NB4 (cell line): ENCODE measurements at places on chromosomes 12 and 14.

DNA sequence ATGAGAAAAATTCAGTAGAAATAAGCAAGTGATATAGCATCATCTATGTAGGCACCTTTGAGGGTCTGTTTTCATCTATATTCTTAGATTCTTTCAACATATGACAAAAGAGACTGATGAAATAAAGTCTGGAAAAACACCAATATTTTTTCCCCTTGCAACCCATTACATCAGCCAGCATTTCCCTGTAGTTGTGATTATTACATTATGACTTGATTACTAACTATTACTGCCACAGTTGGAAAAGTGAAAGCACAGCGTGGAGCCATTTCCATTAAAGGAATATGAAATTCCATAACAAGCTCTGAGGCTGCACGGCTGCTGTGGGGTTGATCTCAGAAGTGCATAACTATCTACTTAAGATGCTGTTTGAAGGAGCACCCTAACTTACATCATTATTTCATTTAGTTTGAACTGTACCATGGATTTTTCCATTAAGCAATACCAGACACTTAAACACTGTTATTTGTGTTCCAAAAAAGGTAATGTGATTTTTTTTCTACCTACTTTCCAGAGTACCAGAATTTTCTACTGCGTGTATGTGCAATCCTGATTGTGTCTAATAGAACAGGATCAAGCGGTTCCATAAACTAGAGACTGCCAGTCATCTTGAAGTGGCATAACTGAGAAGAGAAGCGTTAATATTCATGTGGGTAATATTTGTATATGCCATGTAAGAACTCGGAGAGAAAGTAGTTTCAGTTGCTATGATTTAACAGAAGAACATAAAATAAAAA lies 405.5 kb downstream of the MDGA2 start:
- DNase-seq = no peak

DNA sequence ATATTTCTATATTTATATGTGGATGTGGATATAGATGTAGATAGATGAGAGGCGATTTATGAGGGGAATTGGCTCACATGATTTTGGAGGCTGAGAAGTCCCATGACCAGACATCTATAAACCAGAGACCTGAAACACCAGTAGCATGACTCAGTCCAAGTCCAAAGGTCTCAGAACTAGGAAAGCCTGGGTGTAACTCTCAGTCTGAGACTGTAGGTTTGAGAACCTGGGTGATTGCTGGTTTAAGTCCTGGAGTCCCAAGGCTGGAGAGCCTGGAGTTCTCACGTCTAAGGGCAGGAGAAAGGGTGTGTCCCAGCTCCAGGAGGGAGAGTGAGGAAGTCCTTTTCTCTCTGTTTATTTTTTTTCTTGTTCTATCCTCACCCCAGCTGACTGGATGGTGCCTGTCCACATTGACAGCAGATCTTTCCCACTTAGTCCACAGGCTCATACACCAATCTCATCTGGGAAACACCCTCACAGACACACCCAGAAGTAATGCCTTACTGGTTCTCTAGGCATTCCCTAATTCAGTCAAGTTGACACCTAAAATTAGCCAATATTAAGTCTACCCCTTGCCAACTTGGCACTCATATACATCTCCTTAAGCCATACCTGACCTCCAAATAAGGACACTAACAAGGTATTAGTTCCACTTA lies 45.4 kb downstream of the EMP1 start:
- no peak for DNase-seq

GRCh38 chr14:50122291-50122690 lies 5.9 kb upstream of the VCPKMT start:
- DNase-seq = no peak

DNA sequence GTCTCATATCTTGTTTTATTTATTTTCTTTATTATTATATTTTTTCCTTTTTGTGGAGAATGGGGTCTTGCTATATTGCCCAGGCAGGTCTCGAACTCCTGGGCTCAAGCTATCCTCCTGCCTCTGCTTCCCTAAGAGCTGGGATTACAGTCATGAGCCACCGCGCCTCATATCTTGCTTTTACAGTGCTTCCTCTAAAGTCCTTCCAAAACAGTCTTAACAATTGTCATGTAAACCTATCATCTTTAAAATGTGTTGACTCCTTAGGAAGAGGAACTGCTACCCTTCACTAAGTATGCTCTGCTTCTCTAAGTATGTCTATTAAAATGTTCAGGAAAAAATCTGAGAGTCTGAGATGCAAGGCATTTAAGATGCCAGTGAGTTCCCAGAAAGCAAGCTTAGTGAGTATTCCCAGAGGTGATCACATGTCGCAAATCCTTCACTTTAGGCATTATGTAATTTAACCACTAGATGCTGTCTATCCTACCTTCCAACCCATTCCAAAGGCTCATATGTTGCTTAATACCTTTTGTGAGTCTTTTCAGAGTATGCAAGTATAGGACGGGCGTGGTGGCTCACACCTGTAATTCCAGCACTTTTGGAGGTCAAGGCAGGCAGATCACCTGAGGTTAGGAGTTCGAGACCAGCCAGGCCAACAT lies 19.7 kb upstream of the FOXJ2 start:
- DNase-seq = no peak

GRCh38 chr14:103500148-103500990 lies 22.3 kb downstream of the CKB start:
- DNase-seq = peak; percentile 79

DNA sequence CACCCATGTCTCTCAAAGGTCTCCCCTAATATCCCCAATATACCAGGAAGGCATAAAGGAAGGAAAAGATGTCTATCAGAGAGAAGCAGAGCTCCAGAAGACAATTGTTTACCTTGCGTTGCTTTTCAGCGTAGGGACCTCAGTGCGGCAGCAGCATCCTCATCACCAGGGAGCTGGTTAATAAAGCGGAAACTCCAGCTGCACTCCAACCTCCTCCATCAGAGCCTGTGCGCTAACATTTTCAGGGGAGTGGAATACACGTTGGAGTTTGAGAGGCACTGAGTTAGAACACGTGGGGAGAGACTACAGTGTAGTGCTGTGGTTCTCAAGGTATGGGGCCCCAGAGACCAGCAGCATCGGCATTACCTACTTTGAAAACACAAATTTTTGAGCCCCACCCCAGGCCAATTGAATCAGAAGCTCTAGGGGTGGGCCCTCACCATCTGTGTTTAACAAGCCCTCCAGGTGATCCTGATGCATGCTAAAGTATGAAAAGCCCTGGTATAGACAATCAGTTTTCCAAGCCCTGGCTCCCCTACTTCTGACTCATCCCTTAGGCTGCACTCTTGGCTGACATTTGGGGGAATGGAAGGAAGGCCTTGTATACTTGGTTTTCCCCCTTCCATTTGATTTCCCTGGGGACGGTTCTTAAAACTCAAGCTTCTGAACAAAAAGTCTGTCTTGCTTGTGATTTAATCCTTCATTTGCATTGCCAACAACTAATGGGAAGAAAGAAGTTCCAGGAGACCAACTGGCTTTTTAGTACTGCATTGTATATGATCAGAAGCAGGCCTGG lies 419.0 kb upstream of the CCDC196 start:
- DNase-seq = no peak

DNA sequence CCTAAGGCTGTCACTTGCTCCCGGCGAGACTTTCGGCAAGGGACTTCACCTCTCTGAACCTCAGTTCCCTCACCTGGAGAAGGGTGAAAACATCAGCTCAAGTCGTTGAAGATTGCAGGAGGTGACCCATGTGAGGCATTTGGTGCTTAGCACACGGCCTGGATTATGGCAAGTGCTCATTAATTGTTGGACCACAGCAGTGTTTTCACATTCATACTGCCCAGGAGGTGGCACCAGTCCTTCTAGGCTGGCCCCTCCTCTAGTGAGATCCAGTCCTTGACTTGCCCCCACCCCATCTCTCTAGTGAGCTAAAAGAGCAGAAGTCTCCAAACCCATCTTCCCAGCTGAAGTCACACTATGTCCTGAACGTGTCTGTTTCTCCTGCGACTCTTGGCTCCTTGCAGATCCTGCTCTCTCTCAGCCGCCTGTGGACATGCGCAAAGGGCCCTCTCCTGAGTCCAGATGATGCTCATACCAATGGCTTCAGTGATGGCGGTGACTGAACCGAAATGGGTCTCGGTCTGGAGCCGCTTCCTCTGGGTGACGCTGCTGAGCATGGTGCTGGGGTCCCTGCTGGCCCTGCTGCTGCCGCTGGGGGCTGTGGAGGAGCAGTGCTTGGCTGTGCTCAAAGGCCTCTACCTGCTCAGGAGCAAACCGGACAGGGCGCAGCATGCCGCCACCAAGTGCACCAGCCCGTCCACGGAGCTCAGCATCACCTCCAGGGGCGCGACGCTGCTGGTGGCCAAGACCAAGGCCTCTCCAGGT lies 1.6 kb downstream of the FICD start:
- peak; percentile 62 for DNase-seq

DNA sequence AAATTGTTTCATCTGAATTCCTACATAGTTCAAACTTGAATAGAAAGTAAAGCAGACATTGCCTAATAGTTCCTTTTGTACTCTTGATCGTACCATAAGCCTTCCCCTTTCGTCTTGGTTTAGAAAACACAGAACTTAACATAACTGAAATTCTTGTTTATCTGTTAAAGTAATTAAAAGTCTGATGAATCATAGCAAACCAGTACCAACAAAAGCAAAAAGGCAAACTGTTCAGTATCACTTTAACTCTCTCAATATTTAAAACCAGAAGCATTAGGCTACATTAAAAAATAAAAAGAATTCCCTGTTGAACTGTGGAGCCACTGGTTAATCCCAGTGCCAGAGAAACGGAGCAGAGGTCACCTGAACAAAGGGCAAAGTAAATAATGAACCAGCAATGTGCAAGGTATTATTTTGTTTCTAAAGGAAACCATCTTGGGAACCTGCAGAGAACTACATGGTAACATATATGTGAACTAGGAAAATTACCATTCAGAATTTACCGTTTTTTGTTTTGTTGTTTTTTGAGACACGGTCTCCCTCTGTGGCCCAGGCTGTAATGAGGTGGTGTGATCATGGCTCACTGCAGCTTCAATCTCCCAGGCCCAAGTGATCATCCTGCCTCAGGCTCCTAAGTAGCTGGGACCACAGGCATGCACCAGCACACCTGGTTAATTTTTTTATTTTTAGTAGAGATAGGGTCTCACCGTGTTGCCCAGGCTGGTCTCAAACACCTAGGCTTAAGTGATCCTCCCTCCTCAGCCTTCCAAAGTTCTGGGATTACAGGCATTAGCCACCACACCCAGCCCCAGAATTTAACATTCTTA lies 17.1 kb upstream of the HIGD1C start:
- peak; percentile 20 for DNase-seq

GRCh38 chr12:64175254-64175945 lies 46.7 kb downstream of the KICS2 start:
- DNase-seq = peak; percentile 33

DNA sequence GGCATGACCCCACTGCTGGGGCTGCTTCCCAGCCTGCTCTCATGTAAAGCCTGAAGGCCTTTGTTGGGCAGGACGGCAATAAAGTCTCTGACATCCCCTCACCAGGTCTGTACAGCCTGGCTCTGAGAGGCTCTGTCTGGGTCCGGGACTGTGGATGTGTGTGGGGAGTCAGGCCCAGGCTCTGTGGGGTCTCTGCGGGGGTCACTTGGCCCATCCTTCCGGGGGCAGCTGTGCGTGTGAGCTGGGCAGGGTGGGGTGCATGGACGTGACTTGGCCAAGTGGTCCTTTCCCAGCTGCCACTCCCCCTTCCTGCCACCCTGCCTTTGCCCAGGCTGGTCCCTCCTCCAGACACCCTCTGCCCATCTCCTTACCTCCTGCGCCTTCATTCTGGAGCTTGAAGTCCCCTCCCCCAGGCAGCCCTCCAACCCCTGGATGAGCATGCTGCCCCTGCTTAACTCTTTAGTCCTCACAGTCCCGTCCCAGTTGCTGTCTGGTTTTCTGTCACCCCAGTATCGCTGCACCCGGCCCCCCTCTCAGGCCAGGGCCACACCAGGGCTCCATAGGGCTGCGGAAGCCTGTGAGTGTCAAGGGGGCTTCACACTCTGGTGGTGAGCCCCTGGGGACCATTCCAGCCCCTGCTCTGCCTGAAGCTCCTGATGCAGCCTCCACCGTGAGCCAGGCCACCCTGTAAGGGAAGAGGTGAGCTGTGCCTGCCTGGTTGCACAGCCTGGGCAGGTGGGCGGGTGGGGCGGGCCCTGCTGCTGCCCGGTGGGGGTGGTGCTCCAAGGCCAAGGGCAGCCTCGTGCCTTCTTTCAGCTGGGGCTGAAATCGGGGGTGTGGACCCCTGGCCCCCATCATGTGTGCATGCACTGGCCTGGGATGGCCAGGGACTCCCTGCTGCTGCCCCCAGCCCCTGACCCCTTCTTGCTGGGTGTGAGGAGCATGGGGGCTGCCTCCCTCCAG lies 25.5 kb upstream of the KIF26A start:
- no peak for DNase-seq

- DNase-seq = no peak
Measured at GRCh38 chr12:45273717-45274271, 57.9 kb downstream of the ANO6 start.

DNA sequence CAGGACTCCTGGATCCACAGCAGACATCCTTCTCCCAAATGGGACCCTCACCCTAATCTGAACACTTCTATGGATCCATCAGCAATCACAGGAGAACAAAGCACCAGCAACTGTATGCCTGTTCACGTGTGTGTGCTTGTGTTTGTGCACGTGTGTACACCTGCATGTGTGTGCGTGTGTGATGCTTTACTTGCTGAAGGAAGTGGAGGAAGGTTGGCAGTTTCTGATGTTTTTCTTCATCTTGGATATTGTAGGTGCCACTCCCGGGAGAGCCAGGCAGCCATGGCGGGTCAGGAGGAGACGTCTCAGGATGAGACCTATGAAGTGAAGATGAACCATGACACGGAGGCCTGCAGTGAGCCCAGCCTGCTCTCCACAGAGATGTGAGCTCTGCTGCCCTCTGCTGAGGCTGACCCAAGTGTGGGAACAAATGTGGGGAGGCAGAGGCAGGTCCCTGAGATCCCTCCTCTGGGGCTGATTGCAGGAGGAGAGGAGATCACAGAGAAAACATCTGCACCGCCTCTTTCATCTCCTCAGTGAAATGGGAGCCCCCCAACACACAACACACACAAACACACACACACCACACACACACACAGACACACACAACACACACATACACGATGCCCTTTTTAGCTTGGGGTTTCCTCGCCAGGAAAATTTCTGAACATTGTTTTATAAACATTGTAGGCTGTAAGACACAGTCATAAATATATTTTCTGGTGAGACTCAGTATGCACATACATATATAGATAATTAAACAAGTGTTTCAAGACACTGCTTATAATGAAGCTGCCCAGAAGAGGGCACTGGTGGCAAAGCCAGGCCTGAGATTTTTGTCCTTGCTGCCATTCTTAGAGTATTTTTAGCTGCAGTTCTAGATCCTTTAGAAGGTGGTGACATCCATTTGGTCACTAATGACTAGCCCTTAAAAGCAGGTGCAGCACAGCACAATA lies 112.2 kb upstream of the FKBP4 start:
- peak; percentile 52 for DNase-seq

GRCh38 chr14:48546996-48547395 lies 871.6 kb upstream of the MDGA2 start:
- no peak for DNase-seq

GRCh38 chr14:76056128-76056527 lies 70.6 kb downstream of the IFT43 start:
- DNase-seq = peak; percentile 29

GRCh38 chr14:80780500-80780899 lies 161.0 kb downstream of the CEP128 start:
- DNase-seq = peak; percentile 9

GRCh38 chr14:22265319-22266141 lies 323.5 kb downstream of the DAD1 start:
- peak; percentile 24 for DNase-seq

- DNase-seq = peak; percentile 89
Measured at GRCh38 chr12:54398995-54399793, 14.7 kb upstream of the ZNF385A start.
